Upper lobe of right lung (tissue), 1 donor: ENCODE measurements at places on chromosomes 3 and 15. TPM values are rescaled to one million over a fixed set of nuclear protein-coding genes. Genes with fewer than 3 reads are reported as not detected.

DNA sequence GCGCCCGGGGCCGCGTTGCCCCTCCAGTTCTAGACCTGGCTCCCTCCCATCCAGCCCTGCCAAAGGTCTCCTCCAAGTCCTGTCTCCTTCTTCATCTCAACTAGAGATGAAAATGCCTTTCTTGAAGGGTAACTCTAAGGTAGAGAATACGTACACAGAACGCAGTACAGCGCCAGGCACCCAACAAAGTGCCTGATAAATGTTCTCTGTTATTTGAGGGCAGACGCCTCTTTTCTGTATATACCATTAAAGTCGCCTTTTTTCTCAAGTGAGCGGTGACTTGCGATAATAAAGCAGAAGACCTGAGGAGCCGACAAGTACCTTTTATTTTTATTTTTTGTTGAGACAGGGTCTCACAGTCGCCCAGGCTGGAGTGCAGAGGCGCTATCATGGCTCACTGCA is 809 bp downstream of the CRTAP start:
- no peak for DNase-seq
- H3K27ac ChIP-seq = peak overlapping the region; percentile 97
- peak overlapping the region; percentile 89 for H3K4me3 ChIP-seq
- peaks cover 22% of the 10 kb centered on the region for H3K4me1 ChIP-seq
- no peaks in the 10 kb centered on the region for H3K27me3 ChIP-seq

ATP10A gene
- 31.1 TPM for total RNA-seq

DNA sequence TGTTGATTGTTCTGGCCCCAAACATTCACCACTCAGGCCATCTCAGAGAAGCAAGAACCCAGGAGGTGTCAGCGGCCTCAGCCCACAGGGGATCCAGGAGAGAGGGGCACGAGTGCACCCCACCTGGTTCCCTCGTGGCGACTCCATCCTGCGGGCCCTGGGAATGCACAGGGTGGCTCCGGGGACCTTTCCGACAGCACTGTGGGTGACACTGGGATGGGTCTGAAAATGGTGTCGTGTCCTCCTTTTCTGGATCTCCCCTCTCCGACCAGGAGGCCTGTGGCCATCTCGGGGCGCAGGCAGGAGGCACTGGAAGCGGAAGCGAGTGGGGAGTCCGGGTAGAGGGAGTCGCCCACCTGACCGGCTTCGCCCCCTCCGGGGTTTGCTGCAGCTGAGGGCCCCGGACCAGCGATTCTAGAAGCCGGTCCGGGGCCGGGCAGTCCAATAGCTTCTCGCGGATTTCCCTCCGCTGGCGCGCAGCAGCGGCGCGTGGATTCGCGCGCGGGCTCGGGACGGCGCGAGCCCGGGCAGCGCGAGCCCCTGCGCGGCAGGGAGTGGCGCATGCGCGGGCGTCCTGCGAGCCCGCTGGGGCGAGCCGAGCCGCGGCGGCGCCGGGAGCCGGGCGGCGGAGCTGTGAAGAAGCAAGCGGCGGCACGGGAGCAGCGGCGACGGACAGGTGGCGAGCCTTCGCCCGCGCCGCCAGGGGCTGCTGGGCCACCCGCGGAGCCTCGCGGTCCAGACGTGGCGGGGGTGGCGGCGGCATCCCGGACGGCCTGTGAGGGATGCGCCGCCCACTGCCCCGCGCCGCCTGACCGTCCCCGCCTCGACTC is at the start of gene DOCK3:
Gene DOCK3 (plus strand): TSS at position 579 of the 830 bp plus-strand sequence. CDS start 337 bp downstream, outside the sequence.
- DNase-seq = peak; percentile 83
- peaks cover 7% of the 10 kb centered on the region for H3K4me1 ChIP-seq
- H3K4me3 ChIP-seq = peak within 1 kb of the TSS; percentile 41
- H3K27ac ChIP-seq = no peak within 1 kb of the TSS

DNA sequence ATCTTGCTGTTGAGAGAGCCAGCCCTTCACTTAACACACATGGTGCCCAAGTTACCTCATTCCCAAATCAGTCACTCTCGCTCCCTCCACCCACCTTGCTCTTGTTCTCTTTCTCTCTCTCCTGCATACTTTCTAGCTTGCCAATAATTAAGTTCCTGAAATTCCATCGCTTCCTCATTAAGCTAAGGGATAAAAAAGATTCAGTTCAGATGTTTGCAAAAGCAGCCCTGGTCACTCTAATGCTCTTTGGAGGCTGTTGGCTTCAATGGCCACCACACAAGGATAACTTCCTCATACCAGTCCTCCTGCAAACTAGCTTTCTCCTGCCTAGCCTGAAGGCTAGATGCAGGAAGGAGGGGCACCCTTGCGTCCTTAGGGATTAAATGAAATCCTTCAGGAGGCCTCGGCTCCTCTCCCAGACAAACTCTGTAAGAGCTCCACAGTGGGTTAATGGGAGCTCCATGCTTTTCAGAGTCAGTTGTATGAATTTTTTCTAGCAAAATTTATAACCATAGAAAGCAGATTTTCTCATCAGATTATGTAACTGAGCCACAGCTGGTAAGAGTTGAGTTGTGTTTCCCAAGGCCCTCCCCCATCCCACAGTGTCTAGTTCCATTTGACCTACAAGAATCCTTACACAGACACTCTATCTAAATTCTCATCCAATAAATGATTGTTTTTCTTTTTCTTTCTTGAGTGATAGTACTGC is 176.6 kb upstream of the TRIM42 start:
- no peak overlapping the region for H3K27ac ChIP-seq
- no peak for DNase-seq
- H3K36me3 ChIP-seq = no peaks in the 10 kb centered on the region
- no peak overlapping the region for H3K4me3 ChIP-seq
- H3K27me3 ChIP-seq = no peaks in the 10 kb centered on the region

HYKK gene
- total RNA-seq = 4.1 TPM

GRCh38 chr15:78438619-78439285 is 736 bp downstream of the IREB2 start:
- no peak for DNase-seq
- peak overlapping the region; percentile 92 for H3K4me3 ChIP-seq

HHATL gene
- total RNA-seq = not detected

NCEH1 gene
- 62.1 TPM for total RNA-seq

- peaks cover 17% of the 10 kb centered on the region for H3K4me1 ChIP-seq
- no peak overlapping the region for H3K4me3 ChIP-seq
- H3K27ac ChIP-seq = no peak overlapping the region
- H3K27me3 ChIP-seq = peaks cover 6% of the 10 kb centered on the region
Observed at GRCh38 chr15:31305796-31306425, 20.7 kb upstream of the KLF13 start.

DNA sequence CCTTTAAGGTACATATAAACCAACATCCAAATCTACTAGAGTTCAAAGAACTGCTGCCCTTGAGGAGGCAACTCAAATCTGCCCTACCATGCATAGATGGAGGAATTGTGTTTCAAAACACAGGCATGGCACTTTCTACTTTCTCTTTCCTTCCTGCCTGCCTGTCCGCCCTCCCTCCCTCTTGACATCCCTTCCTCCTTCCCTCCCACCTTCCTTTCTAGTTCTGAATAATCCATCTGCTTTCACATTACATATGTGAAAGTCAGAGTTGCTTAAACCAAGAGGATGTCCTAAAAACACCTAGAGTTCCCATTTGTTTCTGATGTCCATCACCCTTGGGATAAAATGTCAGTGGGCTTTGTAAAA is 537.6 kb downstream of the FOXP1 start:
- peaks cover 20% of the 10 kb centered on the region for H3K4me1 ChIP-seq
- H3K27ac ChIP-seq = no peak overlapping the region
- H3K4me3 ChIP-seq = no peak overlapping the region
- no peak for DNase-seq
- H3K27me3 ChIP-seq = no peaks in the 10 kb centered on the region

DNA sequence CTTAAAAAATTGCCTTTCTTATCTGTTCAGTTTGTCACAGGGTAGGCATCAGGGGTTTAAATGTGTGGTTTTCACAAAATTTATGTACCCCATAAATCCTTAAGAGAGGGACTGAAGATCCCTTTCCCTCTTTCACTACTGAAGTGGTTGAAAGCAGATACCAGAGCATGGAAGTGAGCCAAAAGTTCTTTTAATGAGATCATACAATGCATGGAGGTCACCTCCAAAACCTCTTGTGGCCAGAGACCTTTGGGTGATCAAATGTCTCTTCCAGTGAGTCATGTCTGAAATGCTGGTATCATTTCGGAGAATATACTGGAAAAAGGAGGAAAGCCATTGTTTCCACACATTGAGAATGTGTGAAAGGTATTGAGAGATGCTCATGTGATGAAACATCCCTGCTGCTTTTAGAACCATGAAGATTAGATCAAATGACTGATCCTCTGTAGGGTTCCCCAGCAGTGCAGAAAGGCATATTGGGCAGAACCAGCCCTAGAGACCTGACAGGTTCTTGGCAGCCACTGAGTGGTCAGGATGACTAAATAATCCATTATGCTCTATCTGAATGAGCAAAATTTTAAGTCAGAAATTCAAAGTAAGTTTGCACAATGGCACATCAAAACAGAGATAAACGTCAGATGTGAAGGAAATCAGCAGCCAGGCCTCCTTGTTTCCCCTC is 165.8 kb upstream of the SLC2A2 start:
- H3K27ac ChIP-seq = no peak overlapping the region
- no peaks in the 10 kb centered on the region for H3K4me1 ChIP-seq
- no peaks in the 10 kb centered on the region for H3K27me3 ChIP-seq
- DNase-seq = no peak

DNA sequence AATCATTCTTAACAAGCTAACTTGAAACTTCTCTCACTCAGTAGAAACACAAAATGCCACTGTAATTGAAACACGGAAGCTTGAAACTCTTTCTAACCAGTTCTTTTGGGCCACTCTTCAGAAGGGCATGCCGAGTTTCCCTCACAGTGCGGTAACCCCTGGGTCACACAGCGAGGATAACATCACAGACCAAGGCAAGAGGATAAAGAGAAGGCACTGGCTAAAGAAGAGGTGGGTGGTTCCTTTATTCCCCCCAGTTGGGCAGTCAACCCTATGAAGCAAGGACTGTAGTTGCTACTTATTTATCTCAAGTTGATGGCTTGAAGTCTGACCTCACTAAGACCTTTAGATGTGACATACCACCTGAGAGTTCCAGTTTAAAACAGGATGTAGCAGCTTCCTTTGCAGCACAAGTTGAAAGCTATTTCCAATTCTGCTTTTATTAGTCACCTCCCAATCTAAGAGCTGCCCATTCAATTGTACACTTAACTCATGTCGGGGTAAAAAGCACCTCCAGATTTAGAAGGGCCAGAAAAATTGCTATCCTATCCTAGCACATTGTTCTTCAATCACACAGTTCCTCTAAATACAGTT is 272.4 kb downstream of the TIGIT start:
- H3K36me3 ChIP-seq = no peaks in the 10 kb centered on the region
- DNase-seq = no peak
- no peak overlapping the region for H3K27ac ChIP-seq
- no peaks in the 10 kb centered on the region for H3K27me3 ChIP-seq
- H3K4me1 ChIP-seq = no peaks in the 10 kb centered on the region
- H3K4me3 ChIP-seq = no peak overlapping the region

DNA sequence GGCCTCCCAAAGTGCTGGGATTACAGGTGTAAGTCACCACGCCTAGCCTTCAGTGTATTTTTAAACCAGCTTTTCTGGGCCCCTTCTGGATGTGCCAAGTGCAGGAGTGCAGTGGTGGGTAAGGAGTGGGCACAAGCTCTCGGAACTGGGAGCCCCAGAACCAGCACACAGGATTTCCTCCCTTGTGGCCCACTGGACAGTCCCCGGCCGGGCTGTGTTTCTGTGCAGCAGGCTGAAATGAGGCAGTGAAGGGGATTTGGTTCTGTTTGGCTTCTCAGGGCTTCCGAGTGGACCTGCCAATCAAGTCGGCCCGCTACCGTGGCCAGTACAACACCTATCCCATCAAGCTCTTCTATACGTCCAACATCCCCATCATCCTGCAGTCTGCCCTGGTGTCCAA is 14.4 kb downstream of the SEC61A1 start:
- H3K36me3 ChIP-seq = peaks cover 100% of the 10 kb centered on the region
- peak; percentile 42 for DNase-seq
- H3K27ac ChIP-seq = no peak overlapping the region
- H3K27me3 ChIP-seq = no peaks in the 10 kb centered on the region
- H3K4me3 ChIP-seq = no peak overlapping the region
- H3K4me1 ChIP-seq = no peaks in the 10 kb centered on the region

GRCh38 chr15:82699726-82700125 is 9.9 kb downstream of the AP3B2 start:
- DNase-seq = no peak
- no peaks in the 10 kb centered on the region for H3K27me3 ChIP-seq
- no peaks in the 10 kb centered on the region for H3K36me3 ChIP-seq
- H3K4me1 ChIP-seq = no peaks in the 10 kb centered on the region
- H3K4me3 ChIP-seq = no peak overlapping the region

DNA sequence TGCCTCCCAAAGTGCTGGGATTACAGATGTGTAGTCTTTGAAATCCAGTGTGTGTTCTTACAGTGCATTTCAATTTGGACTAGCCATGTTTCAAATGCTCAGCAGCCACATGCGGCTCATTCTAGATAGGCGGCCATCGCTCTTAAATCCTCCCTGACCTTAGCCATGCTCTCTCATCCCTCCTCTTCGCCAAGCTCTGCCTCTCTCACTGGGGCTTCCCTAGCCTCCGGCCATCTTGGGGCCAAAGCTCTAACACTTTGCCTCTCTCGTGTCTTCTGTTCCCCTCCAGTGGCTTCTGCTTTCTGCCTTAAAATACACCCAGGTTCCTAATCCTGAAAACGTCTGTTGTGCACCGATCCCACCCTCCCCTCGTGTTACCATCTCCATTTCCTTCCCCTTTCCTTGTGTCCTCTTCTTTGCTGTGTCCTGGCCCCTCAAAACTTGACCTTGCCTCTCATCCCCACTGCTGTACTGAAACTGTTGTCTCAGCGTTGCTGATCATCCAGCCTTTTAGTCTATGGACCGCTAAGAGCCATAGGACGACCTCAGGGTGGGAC is 1.4 kb upstream of the GHRL start:
- H3K4me3 ChIP-seq = no peak overlapping the region
- H3K36me3 ChIP-seq = peaks cover 20% of the 10 kb centered on the region
- no peaks in the 10 kb centered on the region for H3K4me1 ChIP-seq
- no peaks in the 10 kb centered on the region for H3K27me3 ChIP-seq
- H3K27ac ChIP-seq = no peak overlapping the region

- H3K27ac ChIP-seq = peak overlapping the region; percentile 28
- no peaks in the 10 kb centered on the region for H3K36me3 ChIP-seq
- H3K4me3 ChIP-seq = no peak overlapping the region
- H3K27me3 ChIP-seq = no peaks in the 10 kb centered on the region
- no peak for DNase-seq
Observed at GRCh38 chr3:195551381-195551978, 8.4 kb upstream of the PPP1R2 start.

DNA sequence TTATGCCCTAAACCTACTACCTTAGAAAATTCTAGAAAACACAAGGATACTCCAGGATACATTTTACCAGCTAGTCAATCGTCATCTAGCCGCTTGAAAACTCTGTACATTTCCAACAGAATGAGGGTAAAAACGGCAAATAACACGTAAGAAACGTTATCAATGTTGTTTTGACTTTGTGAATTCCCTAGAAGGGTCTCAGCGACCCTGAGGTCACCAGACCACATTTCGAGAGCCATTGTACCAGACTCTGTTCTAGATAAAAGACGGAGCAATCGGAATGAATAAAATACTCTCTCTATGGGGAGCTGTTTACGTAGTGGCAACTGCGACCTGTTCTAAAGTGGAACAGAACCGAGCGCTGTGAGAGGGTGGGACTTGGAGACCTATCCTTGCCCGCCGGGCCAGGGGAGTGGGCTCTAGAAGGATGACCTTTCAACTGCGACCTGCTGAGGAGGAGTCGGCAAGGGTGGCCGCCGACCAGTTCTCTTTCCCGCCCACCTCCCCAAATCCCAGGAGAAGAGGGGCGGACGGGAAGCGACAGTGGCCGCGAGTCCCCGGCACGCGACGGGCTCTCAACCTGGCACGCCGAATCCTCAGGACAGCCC is 778 bp upstream of the AP4E1 start:
- H3K4me3 ChIP-seq = peak overlapping the region; percentile 93
- H3K4me1 ChIP-seq = peaks cover 29% of the 10 kb centered on the region
- peak overlapping the region; percentile 93 for H3K27ac ChIP-seq
- H3K36me3 ChIP-seq = peaks cover 14% of the 10 kb centered on the region
